ENCODE measurements at places on chromosomes 3 and 15.

DNA sequence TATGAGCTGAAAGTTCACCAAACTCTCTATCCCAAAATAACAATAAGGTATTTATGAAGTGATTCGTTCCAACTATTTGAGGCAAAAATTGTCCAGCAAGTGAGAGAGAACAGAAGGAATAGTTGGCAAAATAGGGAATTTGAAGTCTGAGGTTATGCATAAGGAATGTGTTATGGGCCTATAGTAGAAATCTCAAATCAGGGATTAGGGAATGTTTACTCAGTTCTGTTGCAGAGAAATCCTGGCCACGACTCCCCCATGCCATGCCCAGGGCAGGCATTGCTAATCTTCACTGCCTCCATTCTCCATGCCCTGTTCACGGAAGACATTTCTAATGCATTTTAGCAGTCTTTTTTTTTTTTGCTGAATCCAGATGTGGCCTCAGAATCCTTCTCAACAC is 58.6 kb downstream of the FLNB start:
- DNase-seq, result no peak

DNA sequence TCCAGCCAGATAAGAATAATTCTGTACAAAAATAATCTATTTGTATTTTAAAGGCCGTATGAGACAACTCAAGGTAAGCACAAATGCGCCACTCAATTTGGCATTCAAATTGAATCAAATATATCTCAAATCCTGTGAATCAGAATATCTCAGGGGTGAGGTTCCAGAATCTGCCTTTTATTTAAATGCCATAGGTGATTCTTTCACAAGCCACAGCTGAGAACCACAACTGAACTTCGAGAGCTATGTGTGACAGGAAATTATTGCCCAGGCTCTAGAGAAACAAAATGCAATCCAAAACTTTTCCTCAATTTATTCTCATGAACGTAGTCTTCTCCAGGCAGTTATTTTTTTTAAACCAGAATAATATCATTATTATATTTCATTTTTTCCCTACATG is 11.9 kb downstream of the ATP8B4 start:
- DNase-seq, result peak; percentile 39

- DNase-seq, result no peak
Measured at GRCh38 chr3:145637105-145637504, 523.9 kb downstream of the PLOD2 start.

DNA sequence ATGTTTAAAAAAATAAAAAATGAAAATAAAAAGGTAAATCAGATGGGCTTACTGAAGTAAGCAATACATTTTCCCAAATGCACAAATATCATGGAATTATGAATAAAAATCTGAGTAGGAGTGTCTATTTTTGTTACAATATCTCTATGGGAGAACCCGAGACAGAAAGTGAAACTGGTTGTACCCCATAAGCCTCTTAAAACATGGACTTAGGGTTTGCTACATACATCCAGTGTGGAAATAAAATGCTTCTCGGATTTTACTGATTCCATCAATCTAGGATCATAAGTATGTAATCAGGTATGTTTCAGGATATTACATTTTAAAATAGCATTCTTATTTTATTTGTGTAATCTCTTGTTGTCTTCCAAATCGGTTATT is 177.8 kb upstream of the CDIN1 start:
- no peak for DNase-seq

DNA sequence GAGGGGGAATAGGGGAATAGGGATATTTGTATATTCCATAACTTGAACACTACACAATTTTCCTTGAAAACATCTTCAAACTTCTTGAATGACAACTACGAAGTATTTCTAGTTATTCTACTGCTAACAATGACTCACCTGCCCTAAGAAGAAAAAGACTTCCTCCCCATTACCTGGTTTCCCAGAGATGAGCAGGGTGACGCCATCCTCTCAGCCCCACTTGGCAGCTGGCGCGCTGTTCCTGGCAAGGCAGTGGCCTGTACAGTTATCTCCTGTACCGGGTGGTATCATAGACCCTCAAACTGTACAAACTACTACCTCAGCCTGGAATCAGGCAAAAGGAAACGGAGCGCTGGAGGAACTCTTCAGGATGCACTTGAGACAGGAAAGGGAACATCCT is 10.4 kb downstream of the WDR82 start:
- DNase-seq, result no peak

DNA sequence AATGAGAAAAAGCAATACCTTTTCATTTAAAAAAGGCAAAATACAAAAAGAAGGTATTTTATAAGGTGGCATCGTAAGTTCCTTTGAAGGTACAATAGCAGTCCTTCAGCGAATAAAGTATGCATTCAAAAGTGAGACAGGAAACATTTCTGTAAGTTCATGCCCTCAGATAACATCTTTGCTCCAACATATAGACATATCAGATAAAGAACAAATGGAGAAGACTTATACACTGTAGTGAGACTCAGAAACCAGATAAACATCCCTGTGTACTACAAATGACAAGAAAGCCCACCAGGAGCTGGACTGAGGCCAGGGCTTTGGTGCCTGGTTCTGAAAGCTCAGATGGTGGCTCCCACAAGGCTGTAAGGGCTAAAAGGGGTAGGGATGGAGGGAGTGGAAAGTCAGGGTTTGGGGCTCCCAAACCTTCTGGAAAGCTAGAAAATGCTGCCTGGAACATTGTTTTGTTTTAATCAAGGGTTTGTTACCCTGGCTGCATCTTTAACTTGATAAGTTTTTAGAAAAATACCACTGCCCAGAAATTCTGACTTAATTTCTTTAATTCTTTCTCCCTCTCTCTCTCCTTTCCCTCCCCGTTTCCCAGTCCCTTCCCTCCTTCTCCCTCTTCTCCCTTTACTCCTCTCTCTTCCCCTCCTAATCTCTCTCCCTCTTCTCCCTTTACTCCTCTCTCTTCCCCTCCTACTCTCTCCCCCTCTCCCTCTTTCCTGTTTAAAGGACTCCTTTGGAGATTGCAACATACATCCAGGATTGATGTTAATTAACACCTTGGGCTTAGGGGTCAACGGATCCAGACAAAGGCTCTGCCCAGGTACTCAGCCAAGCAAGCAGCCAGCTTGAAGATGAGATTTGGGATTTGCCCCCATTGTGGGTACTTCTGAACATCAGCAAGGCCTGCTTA is 126.1 kb downstream of the AQP9 start:
- DNase-seq, result no peak

- no peak for DNase-seq
Measured at GRCh38 chr3:29977360-29977759, 629.0 kb upstream of the TGFBR2 start.

DNA sequence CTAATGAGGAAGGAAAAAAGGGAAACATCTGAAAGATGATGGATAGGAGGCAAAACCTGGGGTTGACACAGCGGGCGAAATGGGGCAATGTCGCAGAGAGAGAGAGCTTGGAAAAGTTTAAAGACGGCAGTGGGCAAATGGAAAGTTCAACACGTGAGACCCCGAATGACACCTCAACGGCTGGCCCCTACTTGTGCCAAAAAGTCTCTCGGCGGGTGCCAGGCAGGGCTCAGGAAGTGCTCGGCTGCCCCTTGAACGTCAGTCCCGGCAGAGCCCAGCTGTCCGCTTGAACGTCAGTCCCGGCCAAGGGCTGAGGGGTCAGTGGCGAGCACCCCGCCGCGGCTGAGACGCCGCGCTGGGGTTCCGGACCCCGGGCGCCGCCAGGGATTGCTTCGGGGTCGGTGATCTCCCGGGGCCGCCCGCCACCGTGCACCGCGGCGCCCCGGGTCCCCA is 658 bp downstream of the EOGT start:
- DNase-seq, result peak; percentile 40

DNA sequence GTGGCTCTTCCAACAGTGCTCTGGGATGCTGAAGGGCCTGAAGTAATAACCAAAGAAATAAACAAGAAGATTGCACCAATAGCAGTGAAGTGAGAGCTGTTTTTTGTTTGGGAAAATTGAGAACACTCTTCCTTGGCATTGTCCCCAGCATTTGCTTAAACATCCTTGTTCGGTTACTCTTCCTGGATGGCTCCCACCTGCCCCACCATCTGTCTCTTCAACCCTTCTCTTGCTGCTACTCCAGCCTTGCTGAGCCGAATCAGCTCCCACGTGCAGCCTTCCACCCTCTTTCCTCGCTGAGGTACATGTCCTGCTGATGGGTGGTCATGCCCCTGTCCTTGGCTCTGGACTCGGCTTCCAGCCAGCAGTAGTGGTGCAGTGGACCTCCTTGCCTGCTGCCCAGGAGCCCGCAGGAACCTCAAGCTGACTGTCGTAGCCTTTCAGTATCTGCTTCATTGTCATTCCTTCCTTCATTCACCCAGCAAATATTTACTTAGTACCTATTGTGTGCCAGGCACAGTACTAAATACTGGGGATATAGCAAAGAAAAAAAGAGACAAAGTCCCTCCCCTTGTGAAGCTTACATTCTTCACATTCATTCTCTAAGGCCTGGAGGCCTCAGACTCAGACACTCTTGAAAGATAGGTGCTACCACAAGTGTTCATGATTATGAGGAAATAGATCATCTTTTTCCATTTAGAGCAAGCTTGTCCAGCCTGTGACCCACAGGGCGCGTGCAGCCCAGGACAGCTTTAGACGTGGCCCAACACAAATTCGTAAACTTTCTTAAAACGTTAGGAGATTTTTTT is 17.1 kb upstream of the VILL start:
- no peak for DNase-seq

GRCh38 chr3:53780171-53780570 is 66.0 kb downstream of the CHDH start:
- DNase-seq, result no peak

- no peak for DNase-seq
Measured at GRCh38 chr3:155363690-155364070, 70.2 kb upstream of the STRIT1 start.

DNA sequence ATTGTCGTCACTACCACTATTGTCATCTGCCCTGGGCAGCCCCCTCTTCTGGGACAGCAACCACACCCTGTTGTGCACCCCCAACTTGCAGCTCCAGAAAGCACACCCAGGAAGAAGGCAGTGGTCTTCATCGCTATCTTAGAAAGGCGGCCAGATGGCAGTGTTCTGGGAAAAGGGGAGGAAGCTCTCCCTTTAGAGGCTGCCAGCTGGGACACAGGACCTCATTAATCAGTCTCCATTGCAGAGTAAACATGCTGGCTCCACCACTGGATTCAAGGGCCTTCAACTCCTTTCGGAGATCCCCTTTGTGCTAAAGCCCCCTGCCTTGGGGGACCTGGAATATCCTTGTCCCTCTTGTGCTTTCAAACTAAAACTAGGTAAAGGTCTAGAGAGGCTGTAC is 199.3 kb upstream of the LINGO1 start:
- no peak for DNase-seq

- no peak for DNase-seq
Measured at GRCh38 chr15:62413153-62413552, 248.1 kb upstream of the C2CD4B start.

DNA sequence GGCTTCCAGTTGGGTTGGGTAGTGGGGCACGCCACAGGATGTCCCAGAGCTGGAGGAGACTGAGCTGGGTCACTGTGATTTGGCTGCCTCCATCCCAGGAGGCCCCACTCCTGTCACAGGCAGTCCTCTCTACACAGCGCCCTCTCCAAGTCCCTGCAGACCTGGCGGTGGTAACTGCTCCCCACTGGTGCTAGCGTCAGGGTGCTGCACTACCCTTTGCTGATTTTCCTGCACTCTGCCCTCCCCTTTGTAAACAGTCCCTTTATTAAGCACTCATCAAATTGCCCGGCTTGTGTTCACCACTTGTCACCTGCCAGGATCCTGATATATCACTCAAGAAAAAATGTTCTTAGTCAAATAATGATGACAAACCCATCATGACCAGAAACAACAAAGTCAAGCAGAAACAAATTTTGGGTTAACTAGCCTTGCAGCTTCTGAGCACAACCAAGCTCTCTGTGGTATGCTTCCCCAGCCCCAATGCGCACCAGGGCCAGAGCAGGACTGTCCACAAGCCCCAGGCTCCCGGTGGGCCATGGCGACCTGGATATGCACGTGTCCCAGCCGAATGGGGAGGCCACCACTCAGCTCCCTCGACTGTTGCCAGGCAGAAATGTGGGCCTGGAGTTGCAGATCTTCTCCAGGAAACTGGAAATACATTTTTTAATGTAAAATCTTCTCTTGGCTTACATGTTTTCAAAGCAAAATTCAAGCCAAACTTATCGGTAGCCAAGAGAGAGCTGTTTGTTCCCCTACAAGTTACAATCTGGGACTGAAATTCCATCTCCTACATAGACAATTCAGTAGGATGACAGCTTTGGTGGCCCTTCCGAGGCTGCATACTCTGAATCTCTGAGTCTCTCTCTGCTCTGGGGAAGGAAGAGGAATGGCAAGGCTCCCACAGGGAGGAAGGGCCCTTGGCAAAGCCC is 24.5 kb downstream of the MEGF11 start:
- no peak for DNase-seq

DNA sequence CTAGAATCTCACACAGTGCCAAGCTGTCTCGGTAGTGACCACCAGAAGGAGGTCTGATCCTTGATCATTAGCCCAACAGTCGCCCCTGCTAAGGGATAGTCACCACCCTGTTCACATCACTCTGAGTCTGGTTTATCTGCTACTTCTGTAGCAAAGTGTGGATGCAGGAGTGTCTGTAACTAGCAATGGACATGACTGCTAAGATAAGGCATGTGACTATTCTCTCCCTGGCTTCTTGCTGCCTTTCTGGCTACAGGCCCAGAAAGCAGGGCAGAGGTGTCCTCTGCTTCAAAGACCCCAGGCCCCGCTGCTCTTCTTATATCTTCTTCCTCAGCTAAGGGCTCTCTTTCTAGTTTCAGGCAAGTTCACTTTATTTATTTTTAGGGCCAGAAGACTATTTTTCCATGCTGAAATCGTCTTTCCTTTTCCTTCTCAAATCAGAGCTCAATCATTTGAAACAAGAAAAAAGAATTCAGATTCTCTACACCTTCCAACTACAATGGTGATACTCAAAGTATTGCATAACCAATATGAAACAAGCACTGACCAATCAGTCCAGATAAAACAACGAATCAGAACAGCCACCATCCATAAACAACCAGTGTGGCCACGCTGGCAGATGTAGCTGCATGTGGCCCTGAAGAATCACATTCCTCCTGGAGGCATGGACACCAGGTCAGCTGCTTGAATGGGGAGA is 8.0 kb upstream of the KNG1 start:
- no peak for DNase-seq

GRCh38 chr3:84601303-84601702 is 357.5 kb upstream of the CADM2 start:
- no peak for DNase-seq

- no peak for DNase-seq
Measured at GRCh38 chr3:195165790-195166189, 105.2 kb downstream of the XXYLT1 start.

DNA sequence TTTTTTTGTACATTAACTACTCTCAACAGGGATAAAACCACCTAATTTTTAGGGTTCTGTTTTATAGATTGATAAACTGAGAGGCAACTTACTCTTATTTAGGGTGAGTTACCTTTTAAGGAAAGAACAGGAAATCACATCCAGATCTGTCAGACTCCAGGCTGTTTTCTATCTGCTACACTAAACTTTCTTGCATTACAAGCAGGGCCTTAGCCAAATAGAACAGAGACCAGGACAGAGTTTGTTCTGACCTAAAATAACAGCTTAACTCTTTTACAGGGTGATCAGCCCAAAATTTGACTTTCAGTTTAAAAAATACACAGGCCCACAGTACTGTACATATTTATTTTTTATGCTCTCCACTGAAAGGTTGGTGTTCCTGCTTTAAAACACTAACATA is 38.6 kb downstream of the SGO1 start:
- DNase-seq, result no peak
